ENCODE measurements at places on chromosomes 1 and 21. TPM values are rescaled to one million over a fixed set of nuclear protein-coding genes. Genes with fewer than 3 reads are reported as not detected.

DNA sequence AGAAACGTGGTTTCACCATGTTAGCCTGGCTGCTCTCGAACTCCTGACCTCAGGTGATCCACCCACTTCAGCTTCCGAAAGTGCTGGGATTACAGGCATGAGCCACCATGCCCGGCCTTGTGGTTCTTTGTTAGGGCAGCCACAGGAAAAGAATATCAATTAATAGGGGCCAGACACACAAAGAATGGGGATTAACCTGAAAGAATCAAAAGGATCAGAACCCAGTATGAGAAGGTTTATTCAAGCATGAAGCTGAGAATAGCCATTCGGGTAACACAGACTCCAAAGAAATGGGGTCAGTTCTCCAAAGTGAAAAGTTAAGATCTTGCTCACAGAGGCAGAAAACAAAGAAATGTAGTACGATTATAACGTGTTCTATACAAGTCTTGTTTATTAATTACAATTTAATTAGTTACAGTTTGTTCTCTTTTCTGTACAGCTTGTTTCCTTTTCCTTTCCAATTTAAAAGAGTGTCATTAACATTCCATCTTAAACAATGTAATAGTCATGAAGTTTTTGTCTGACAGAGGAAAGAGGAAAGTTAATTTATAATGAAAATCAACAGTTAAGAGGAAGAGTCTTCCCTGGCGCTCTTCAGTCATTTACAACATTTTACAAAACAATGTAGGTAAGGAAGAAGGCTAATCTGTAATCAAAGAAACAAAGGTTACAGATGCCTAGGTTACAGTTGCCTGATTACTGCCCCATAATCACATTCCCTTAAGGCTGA, 51.3 kb upstream of the SLC45A1 start:
- H3K27ac ChIP-seq = no peak overlapping the region
- no peak overlapping the region for H3K4me3 ChIP-seq
- no peak for DNase-seq
- no peaks in the 10 kb centered on the region for H3K36me3 ChIP-seq

DNA sequence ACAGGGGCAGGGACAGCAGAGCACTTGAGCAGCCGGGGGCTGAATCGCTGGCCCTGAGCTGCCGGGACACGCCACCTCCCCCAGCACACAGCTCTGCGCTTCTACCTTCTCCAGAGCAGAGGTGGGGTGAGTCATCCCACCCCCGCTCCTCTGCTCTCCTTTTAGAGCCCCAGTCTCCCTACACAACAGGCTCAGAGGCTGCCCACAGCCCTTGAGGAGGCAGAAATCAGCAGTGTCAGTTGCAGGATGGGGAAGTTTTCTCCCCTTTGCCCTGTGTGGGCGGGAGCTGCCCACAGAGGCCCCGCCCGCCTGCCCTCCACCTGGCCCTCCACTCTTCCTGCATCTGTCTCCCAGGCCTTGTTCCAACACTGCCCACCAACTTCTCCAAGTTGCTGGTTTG, 94.6 kb downstream of the STUM start:
- no peak overlapping the region for H3K4me3 ChIP-seq
- H3K36me3 ChIP-seq = no peaks in the 10 kb centered on the region
- DNase-seq = peak; percentile 67
- H3K4me1 ChIP-seq = peaks cover 7% of the 10 kb centered on the region
- no peaks in the 10 kb centered on the region for H3K27me3 ChIP-seq

GRCh38 chr1:76237211-76237610, 162.7 kb downstream of the ST6GALNAC3 start:
- H3K4me1 ChIP-seq = no peaks in the 10 kb centered on the region
- no peak overlapping the region for H3K27ac ChIP-seq

GJA9 gene
- not detected for total RNA-seq

- H3K4me3 ChIP-seq = no peak overlapping the region
- no peaks in the 10 kb centered on the region for H3K36me3 ChIP-seq
- H3K27me3 ChIP-seq = no peaks in the 10 kb centered on the region
- H3K27ac ChIP-seq = no peak overlapping the region
These were observed 118.8 kb downstream of the LRRC7 start for GRCh38 chr1:69686367-69686984.

DNA sequence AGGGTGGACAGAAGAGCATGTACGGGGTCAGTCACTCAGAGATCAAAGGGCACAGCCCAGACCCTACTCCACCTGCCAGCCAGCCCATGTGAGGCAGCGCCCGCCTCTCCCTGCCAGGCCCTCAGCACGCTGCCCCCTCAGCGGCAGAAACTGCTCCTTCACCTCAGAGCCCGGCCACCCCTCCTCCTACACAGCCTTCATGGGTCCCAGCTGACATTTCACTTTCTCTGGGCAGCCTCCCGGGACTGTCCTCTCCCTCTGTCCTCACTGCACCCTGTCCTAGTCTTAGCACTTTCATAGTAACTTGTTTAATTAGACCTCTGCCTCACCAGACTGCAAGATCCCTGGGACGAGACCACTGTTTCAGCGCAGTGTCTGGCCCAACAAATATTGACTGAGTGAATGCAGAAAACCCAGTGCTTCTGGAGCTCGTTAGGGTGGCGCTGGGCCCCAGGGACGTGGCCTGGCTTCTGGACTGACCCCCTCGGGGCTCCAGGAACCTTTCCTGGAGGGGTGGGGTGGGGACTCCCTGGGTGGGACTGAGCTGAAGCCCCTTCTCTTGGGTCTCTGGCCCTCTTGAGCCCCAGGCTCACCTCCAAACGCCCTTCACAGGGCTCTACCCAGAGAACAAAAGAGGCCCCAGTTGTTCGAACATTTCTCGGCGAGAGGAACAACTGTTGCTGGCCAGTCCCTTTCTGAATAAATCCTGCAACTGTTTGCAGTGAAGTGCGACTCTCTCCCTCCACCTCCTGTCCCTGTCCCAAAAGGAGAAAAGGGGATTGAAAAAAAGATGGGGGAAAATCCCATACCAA, 114.9 kb downstream of the CASZ1 start:
- no peak overlapping the region for H3K4me3 ChIP-seq
- no peaks in the 10 kb centered on the region for H3K36me3 ChIP-seq
- no peaks in the 10 kb centered on the region for H3K27me3 ChIP-seq
- no peak for DNase-seq
- no peak overlapping the region for H3K27ac ChIP-seq

RCSD1 gene
- not detected for total RNA-seq

GRCh38 chr1:54950006-54950368, 30.4 kb upstream of the TMEM61 start:
- H3K4me3 ChIP-seq = no peak overlapping the region
- peaks cover 8% of the 10 kb centered on the region for H3K4me1 ChIP-seq
- no peaks in the 10 kb centered on the region for H3K36me3 ChIP-seq
- no peaks in the 10 kb centered on the region for H3K27me3 ChIP-seq
- H3K27ac ChIP-seq = no peak overlapping the region
- peak; percentile 76 for DNase-seq
